ENCODE measurements at places on chromosomes 7 and 10. TPM values are rescaled to one million over a fixed set of nuclear protein-coding genes. Genes with fewer than 3 reads are reported as not detected.

DNA sequence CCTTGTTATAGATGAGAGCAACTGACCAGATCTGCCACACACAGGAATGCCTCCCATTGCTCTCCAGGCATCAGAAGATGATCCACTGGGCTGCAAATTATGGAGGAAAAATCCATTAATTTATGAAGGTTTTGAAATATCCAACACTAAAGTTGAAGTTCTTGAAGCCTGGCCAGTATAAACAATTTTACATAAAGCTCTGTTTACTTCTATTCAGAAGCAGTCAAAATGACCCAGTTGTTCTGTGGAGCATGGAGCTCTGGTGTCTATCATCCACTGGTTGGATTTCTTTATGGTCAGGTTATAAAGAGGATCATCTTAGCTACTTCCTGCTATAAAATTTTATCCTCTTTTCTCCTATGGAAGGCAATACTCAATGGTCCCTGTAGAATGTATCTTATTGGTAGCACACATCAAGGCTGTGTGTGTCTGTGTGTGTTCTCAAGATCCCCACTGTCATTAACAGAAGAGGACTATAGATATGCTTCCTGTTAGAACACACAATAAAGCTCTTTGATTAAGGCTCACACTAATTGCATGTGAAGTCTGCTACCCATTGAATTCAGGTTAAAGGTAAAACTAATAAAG lies 747.4 kb downstream of the SUGCT start:
- H3K4me1 ChIP-seq, result peaks cover 40% of the 10 kb centered on the region
- no peak overlapping the region for H3K27ac ChIP-seq
- DNase-seq, result no peak
- H3K27me3 ChIP-seq, result no peaks in the 10 kb centered on the region
- no peak overlapping the region for H3K4me3 ChIP-seq

DNA sequence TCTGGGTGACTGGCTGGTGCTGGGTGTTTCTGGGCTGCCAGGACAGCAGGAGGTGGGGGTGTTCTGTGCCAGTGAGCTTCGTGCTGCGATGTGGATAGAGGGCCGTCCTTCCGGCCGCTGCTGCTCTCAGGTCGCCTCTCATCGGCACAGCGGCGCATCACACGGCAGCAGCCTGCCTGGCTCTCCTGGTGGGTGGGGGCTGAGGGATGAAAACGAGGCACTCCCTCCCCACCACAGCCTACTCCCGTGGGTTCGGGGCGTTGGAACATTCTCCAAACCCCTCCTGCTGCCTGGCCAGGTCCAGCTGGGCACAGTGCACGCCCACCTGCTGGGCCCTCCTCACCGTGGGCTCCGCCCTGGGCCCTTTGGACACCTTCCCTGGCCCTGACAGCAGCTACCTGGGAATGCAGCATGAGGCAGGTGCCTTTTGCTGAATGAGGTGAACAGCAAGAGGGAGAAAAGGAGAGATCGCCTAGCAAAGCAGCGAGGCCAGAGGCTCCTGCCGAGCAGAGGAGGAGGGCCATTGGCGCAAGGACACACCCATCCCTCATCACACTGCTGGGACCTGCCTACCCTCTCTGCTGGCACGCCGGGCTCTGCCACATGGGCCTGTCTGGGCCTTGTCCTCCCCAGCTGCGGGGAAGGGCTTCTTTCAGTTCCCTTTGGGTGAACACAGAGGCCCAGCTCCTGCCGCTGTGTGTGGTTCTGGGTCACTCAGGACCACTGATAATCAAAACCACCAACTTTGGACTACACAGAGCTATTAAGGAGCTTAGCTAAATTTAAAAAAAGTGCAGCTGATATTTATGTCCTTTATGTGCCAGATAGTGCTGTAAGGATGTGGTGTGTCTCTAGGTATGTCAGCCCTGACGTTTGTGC lies 33.4 kb downstream of the INPP5A start:
- no peak overlapping the region for H3K4me3 ChIP-seq
- DNase-seq, result peak; percentile 78
- no peak overlapping the region for H3K27ac ChIP-seq
- no peaks in the 10 kb centered on the region for H3K27me3 ChIP-seq
- H3K4me1 ChIP-seq, result no peaks in the 10 kb centered on the region
- no peaks in the 10 kb centered on the region for H3K36me3 ChIP-seq

The ANKRD61 gene
- not detected for total RNA-seq

GRCh38 chr10:83957168-83957947 lies 182.0 kb upstream of the GHITM start:
- H3K36me3 ChIP-seq, result no peaks in the 10 kb centered on the region
- no peak overlapping the region for H3K27ac ChIP-seq
- H3K27me3 ChIP-seq, result peaks cover 2% of the 10 kb centered on the region
- no peaks in the 10 kb centered on the region for H3K4me1 ChIP-seq
- no peak overlapping the region for H3K4me3 ChIP-seq

DNA sequence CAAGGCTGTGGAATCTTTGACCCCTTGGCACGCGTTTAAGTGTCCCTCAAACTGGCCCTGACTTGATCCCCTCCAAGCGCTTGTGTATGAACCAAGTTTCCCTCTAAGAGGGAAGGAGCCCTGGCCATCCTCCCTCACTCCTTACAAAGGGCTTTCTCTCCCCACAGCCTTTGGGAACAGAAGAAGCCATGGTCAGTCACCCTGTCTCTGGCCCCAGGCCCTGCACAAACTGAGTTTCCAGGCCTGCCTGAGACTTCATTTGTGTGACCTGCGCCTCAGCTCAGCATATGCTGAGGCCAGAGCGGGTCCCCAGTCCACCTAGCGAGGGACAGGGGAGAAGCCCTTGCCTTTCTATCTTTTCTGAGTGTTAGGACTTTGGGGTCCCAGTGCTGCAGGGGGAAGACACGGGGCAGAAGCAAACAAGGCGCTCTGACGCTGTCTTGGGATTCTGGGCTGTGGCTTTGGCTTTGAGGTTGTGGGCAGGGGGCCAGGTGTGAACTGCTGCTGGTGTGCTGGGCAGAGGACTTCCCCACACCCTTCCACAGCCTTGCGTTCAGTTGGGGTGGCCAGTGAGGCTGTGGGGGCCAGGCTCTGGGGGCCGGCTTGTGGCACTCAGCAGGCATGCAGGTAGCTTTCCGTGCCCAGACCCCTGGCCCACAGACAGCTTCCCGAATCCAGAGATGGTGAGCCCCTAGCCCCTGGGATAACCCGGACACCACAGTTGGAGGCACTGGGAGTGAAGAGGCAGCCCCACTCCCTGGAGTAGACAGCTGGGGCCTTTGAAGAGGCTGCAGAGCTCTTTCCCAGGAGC lies 1.5 kb downstream of the RET start:
- H3K27me3 ChIP-seq, result peaks cover 55% of the 10 kb centered on the region
- DNase-seq, result no peak
- peaks cover 8% of the 10 kb centered on the region for H3K4me1 ChIP-seq
- H3K36me3 ChIP-seq, result no peaks in the 10 kb centered on the region
- H3K27ac ChIP-seq, result no peak overlapping the region
- H3K4me3 ChIP-seq, result no peak overlapping the region

The TMEM229A gene
- total RNA-seq, result not detected

The PRKCQ gene
- total RNA-seq, result 0.15 TPM

DNA sequence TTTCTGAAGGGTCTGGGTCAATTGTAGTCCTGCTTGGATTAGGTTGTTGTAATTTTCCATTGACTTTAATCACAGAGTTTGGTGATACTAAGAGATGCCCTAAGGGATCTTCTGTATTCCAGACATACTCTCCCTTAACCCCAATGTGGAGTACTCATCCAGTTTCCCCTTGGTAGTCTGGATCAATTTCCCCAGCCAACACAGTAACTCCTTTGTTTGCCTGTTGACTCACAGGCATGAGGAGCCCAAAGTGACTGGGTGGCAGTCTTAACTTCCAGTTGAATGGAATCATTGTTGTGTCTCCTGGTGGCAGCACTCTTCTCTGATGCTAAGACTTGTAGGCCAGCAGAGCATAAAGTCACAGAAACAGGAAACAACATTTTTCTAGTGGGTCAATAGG lies 41.5 kb upstream of the PIK3CG start:
- H3K27ac ChIP-seq, result no peak overlapping the region
- H3K36me3 ChIP-seq, result no peaks in the 10 kb centered on the region
- no peak for DNase-seq
- H3K4me1 ChIP-seq, result no peaks in the 10 kb centered on the region
- H3K4me3 ChIP-seq, result no peak overlapping the region

- H3K27ac ChIP-seq, result no peak overlapping the region
- peaks cover 48% of the 10 kb centered on the region for H3K4me1 ChIP-seq
- no peaks in the 10 kb centered on the region for H3K36me3 ChIP-seq
- no peak overlapping the region for H3K4me3 ChIP-seq
- no peak for DNase-seq
These were observed 193.5 kb downstream of the AUTS2 start for GRCh38 chr7:69791739-69792138.

The DMTF1 gene
- 55.6 TPM for total RNA-seq

DNA sequence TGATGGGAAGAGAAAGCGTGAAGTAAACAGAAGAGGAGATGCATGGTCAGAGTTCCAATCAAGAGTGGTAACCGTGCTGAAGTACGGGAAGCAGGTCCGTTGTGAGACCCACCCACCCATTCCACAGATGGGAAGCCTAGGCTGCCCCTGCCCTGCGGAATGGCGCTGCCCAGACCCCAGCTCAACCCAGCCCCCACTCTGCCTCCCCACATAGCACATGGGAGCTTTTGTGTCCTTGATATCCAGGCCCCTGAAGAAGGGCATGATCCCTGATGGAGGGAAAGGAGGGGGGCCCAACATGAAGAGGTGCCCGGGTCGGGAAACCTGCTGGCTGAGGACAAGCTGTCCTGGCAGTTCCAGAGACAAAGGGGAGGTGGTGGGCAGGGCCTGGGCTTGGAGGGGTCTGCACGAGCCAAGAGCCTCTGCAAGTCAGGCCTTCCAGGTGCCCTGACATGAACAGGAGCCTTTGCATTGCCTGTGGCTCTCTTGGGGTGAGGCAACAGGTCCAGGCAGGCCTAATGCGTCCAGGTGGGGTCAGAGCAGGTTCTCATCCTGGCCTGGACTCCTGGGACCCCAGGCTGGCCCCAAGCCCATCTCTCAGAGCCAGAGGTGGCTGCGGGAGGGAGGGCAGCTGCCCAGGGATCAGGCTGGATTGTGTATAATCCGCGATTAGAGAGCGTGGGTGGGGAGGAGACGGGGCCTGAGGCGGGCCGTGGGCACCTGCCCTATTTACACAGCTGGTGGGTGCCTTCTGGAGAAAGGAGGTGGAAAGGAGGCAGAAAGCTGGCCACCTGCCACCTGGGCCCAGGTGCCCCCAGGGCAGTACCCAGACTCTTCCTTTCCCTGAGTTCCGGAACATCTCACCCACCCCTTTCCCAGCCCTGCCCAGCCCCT lies 23.5 kb downstream of the YKT6 start:
- no peak overlapping the region for H3K4me3 ChIP-seq
- no peaks in the 10 kb centered on the region for H3K36me3 ChIP-seq
- no peak overlapping the region for H3K27ac ChIP-seq
- DNase-seq, result peak; percentile 71

Data from chondrocyte (in vitro differentiated cells).